HCT116 (cell line): ENCODE measurements at places on chromosomes 4 and X. TPM values are rescaled to one million over a fixed set of nuclear protein-coding genes. Genes with fewer than 3 reads are reported as not detected.

SAGE1 gene
- total RNA-seq = not detected

CPE gene
- total RNA-seq = 29.3 TPM

CENPVL1 gene
- not detected for total RNA-seq

FAM47B gene
- not detected for total RNA-seq

RXFP1 gene
- total RNA-seq = not detected

CD38 gene
- not detected for total RNA-seq

REPS2 gene
- 4.5 TPM for total RNA-seq

DRD5 gene
- not detected for total RNA-seq

FABP2 gene
- total RNA-seq = not detected

PABPC1L2B gene
- total RNA-seq = not detected

CLNK gene
- total RNA-seq = not detected

AR gene
- total RNA-seq = 0.02 TPM

PNMA6A gene
- not detected for total RNA-seq

PSMD10 gene
- total RNA-seq = 55.5 TPM

YTHDC1 gene
- 68.9 TPM for total RNA-seq

JCHAIN gene
- 0.79 TPM for total RNA-seq

HHIP gene
- total RNA-seq = not detected

ZNF630 gene
- total RNA-seq = not detected

IL21 gene
- 0.12 TPM for total RNA-seq

NRK gene
- 0.05 TPM for total RNA-seq

XG gene
- total RNA-seq = not detected

PHKA1 gene
- 15.3 TPM for total RNA-seq

PDZD4 gene
- total RNA-seq = 0.30 TPM

MAGEA11 gene
- not detected for total RNA-seq

PPEF2 gene
- total RNA-seq = not detected

TLR1 gene
- total RNA-seq = 1.4 TPM

ATP8A1 gene
- 1.9 TPM for total RNA-seq

PASD1 gene
- not detected for total RNA-seq

CC2D2A gene
- total RNA-seq = 13.0 TPM

MAGEC3 gene
- total RNA-seq = not detected

VSIG1 gene
- total RNA-seq = 0.07 TPM

GDPD2 gene
- total RNA-seq = not detected

ZNF185 gene
- total RNA-seq = 15.8 TPM

NUDT10 gene
- not detected for total RNA-seq

INTS12 gene
- total RNA-seq = 18.5 TPM

ARMCX6 gene
- 32.2 TPM for total RNA-seq

NSUN7 gene
- 0.07 TPM for total RNA-seq

UGT8 gene
- 14.8 TPM for total RNA-seq

H2BW2 gene
- total RNA-seq = not detected

IGBP1 gene
- total RNA-seq = 50.7 TPM
